ENCODE measurements at places on chromosomes 5 and 9. TPM values are rescaled to one million over a fixed set of nuclear protein-coding genes. Genes with fewer than 3 reads are reported as not detected.

Gene PPP1R26
- polyA plus RNA-seq, result 10.2 TPM

Gene PCDHGA4
- 0.13 TPM for polyA plus RNA-seq

Gene PCDHB8
- polyA plus RNA-seq, result 0.56 TPM

Gene FBXW11
- 16.0 TPM for polyA plus RNA-seq

Gene HAVCR1
- polyA plus RNA-seq, result 0.65 TPM

All from kidney (tissue), 22 donors.